ENCODE measurements at places on chromosomes 1 and 21.

DNA sequence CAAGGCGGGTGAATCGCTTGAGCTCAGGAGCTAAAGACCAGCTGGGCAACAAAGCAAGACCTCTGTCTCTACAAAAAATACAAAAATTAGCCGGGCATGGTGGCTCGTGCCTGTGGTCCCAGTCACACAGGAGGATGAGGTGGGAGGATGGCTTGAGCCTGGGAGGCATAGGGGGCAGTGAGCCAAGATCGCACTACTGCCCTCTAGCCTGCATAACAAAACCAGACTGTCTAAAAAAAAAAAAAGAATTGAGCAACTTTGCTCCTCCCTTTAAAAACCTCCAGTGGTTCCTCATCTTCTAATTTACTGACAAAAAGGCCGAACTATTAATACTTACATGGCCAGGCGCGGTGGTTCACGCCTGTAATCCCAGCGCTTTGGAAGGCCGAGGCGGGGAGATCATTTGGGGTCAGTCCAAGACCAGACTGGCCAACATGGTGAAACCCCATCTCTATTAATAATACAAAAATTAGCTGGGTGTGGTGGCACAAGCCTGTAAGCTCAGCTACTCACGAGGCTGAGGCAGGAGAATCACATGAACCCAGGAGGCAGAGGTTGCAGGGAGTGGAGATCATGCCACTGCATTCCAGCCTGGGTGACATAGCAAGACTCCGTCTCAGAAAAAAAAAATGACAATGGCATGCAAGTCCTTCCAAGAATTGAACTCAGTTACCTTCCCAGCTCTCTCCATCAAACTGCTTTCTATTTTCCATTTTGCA is 4.4 kb downstream of the ACBD3 start:
- peak; percentile 62 for DNase-seq

- DNase-seq: no peak
Observed at GRCh38 chr1:159911326-159912070, 11.5 kb upstream of the CFAP45 start.

DNA sequence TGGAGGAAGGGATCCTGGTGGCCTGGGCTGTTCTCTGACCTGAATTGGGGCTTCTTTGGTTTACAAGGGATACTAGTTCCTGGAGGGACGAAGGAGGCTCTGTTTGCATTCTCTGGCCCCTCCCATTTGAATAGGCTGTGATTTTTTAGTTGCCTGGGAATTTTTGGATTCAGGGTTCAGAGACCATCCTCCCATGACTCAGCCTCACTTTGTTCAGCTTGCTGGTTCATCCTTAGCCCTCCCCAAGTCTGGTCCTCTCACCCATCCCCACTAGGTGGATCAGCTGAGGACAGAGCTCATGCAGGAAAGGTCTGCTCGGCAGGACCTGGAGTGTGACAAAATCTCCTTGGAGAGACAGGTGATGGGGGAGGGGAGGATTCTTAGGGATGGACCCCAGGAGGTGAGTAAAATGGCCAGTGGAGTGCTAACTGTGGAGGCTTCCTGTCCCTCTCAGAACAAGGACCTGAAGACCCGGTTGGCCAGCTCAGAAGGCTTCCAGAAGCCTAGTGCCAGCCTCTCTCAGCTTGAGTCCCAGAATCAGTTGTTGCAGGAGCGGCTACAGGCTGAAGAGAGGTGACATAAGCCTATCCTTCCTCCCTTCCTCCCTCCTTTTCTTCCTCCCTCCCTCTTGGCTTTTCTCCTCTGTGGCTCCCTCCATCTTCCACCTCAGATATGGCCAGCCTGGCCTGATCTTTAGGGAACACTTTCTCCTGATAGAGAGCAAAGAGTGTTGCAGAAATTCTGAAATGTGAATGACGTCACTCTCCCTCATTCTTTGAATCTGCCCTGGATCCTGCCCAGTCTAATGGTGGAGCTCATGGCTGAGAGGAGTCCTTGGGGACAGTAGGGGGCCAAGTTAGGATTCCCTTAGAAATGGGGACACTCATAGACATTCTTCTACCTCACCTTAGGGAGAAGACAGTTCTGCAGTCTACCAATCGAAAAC is 4.5 kb upstream of the TUFT1 start:
- DNase-seq: no peak

GRCh38 chr1:174583316-174583715 is 135.6 kb downstream of the GPR52 start:
- DNase-seq: no peak

GRCh38 chr1:231392389-231393131 is 29.5 kb downstream of the EGLN1 start:
- DNase-seq: no peak

DNA sequence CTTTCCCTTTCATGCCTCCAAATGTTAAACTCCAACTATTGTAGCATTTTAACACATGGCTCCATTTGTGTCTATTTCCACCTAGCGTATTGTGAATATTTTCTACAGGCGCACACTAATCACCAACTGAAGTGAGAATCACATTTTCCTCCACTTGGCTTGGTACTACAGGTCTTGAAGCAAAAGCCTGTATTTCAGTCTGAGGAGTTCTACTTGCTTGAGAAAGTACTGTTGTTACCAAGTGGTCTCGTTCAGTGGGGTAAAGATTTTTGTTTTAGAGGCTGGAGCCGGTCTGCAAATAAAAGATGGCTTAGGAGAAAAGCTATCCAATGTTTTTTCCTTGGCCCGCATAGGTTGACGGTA is 550 bp upstream of the PTBP2 start:
- DNase-seq: peak; percentile 58

- DNase-seq: no peak
Observed at GRCh38 chr1:25985670-25986069, 12.2 kb downstream of the PAFAH2 start.

- DNase-seq: peak; percentile 27
Observed at GRCh38 chr1:10759413-10760200, 36.8 kb downstream of the CASZ1 start.
